ENCODE measurements at places on chromosomes 16 and 17.

DNA sequence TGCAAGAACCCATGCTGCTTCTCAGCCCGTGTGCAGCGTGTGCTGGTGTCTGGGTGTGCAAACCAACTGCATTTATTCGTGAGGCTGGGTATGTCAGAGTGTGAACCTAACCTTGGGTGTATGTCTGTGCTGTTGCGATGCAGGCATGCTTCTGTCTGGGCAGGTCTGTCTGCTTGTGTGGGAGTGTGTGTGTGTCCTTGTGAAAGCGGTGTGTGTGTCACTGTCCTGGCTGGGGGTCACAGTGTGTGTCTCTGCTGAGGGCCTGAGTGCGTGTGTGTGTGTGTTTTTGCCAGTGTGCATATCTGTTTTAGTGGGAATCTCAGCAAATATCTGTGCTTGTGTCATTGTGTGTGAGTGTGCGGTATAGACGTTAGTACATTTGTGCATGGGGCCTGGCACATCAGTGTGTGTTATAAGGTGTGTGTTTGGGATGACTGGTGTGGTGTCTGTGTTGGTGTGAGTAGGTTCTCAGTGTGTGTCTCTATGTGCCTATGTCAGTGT, 121.8 kb downstream of the CYLD start:
- no peak for DNase-seq

- DNase-seq: no peak
These were observed 18.2 kb upstream of the CMTM4 start for GRCh38 chr16:66714654-66715307.

DNA sequence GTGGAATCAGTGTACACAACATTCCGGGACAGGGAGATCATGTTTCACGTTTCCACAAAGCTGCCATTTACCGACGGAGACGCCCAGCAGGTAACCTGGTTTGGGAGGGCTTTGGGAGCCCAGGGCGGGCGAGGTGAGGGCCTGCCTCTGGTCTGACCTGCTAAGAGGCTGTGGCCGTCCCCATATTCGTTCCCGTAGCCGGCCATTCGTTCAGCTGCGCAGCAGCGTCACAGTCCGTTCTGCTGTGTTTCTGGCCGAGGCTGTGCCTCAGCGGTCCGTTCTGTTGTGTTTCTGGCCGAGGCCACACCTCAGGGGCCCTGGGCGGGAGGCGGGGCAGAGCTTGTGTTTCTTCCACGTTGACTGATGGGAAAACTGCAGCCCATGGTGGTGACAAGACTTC, 68.0 kb downstream of the OR1D5 start:
- DNase-seq: no peak

DNA sequence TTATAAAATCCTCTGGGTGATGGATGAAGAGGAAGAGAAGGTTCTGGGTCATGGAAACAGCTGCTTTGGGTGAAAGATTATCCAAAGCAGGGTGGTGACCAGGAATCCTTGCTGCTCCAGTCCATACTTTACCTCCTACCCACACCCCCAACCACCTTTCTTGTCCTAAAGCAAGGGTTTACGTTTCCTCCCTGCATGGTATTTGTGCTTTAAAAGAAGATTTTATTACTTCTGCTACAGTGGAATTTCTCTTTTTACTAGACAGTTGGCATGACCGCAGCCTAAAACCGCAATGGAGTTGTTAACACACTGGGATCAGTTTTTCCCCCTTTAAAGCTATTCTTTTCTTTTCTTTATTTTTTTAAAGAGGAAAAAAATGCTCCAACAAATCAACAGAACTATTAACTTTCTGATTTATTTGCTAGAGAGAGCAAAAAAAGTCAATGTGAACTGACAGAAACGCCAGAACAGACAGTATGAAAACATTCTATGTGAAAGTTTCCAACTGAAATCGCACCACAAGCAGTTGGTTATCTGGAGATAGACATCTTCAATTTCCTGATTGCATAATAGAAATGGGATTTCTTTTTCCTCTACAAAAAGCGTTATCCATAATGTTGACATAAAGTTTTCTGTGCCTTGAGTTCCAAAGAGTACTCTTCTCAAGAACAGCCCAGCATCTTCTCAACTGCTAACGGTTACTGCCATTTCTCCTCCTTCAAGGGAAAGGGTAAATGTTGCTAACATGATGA, 236.0 kb downstream of the IRX3 start:
- DNase-seq: no peak

Data from stimulated activated CD8-positive, alpha-beta memory T cell treated with anti-CD3 and anti-CD28 coated beads, Interleukin-15, amount 100 ng/mL, for 24 hours (primary cell).